ENCODE measurements at places on chromosomes 13 and 19.
A peak's percentile ranks its signal among the peaks of the same experiment; 100 is the strongest.

GRCh38 chr13:110024645-110024980, 238.2 kb upstream of the IRS2 start:
- DNase-seq = no peak

- no peak for DNase-seq
Measured at GRCh38 chr19:38665219-38665931, 17.9 kb downstream of the ACTN4 start.

DNA sequence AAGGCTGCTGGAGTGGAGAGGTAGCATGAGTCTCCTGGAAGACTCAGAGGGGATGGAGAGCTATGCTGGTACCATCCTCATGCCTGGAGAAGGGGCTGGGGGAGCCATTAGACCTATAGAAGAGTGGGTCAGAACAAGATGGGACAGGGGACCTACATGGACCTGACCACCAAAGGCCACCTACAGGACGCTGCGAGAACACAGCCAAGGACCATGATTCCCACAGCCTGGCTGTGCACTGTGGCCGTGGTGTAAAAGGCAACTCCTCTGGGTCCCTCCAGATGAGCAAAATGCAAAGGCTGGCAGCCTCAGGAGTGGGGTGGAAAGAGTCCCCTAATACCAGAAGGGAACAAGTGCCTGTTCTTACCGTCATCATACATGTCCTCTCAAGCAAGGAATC, 216.2 kb downstream of the SLC7A1 start:
- no peak for DNase-seq

DNA sequence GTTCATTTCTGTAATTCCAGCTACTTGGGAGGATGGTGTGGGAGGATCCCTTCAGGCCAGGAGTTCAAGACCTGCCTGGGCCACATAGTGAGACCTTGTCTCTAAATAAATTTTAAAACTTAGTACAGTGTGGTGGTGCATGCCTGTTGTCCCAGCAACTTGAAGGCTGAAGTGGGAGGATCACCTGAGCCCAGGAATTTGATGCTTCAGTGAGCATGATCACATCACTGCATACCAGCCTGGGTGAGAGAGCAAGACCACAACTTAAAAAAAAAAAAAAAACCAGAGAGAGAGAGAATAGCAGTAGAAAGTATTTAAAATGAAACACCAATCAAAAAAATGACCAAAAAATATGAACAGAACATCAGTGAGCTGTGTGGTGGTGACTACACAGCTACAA, 7.1 kb upstream of the ZNF823 start:
- DNase-seq = no peak

DNA sequence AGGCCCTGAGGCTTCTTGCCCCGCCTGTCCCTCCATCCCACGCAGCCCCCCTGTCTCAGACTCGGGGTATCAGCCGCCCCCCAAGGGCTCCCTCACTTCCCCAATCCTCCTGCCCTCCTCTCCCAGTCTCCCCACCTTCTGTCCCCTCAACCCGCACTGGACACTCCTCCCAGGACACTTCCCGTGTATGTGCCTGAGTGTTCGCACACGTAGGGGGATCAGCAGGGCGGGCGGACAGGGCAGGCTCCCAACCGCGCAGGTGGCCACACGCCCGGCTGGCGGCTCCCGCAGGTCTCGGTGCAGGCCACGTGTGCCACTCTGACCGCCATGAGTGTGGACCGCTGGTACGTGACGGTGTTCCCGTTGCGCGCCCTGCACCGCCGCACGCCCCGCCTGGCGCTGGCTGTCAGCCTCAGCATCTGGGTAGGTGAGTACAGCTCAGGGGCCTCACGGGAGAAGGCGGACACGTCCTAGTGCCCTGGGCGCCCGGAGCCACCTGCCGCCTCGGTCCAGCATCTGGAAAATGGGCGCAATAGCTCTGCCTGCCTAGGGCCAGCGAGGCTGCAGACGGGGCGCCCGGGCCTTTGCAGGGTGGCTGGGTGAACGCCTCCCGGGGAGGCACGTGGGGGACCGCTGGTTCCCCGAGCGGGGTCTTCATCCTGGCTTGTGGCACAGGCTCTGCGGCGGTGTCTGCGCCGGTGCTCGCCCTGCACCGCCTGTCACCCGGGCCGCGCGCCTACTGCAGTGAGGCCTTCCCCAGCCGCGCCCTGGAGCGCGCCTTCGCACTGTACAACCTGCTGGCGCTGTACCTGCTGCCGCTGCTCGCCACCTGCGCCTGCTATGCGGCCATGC, 2.3 kb downstream of the KISS1R start:
- DNase-seq = peak; percentile 43

- DNase-seq = no peak
Measured at GRCh38 chr19:8531470-8531869, 17.5 kb upstream of the ZNF414 start.

DNA sequence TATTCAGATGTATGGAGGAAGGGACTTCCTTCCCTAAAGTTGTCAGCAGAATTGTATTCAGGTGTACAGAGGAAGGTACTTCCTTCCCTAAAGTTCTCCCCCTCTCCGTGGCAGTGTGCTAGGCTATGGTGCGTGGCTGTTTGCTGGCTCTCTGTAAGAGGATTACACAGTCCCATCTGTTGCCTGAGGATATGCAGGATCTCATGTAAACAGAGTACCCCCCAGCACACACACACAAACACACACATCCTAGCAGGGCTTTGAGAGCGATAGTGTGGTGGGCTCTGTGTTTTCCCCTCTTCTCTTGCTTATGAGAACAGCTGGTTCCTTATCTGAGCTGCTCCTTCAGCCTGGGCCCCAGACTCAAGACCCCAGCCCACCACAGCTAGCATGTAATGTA, 10.3 kb downstream of the NEK5 start:
- DNase-seq = no peak

GRCh38 chr19:50705422-50706019, 14.1 kb downstream of the SHANK1 start:
- DNase-seq = peak; percentile 62

DNA sequence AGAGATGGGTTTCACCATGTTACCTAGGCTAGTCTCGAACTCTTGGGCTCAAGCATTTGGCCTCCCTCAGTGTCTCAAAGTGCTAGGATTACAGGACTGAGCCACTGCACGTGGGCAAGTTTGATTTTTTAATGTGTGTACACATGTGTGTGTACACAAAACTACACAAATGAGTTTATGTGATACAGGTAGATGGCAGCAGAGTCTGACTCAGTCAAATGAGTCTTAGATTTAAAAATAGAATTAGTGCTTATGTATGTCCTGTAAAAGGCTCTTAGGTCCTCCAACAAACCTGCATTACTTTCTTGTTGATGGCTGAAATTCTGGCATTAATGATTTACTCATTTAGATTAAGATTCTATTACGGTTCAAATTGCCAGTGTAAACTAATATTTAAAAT, 293.7 kb downstream of the PCDH17 start:
- DNase-seq = no peak

- no peak for DNase-seq
Measured at GRCh38 chr19:18179957-18180356, 6.3 kb downstream of the IFI30 start.

- DNase-seq = no peak
Measured at GRCh38 chr13:44432650-44433049, 59.0 kb downstream of the SERP2 start.

DNA sequence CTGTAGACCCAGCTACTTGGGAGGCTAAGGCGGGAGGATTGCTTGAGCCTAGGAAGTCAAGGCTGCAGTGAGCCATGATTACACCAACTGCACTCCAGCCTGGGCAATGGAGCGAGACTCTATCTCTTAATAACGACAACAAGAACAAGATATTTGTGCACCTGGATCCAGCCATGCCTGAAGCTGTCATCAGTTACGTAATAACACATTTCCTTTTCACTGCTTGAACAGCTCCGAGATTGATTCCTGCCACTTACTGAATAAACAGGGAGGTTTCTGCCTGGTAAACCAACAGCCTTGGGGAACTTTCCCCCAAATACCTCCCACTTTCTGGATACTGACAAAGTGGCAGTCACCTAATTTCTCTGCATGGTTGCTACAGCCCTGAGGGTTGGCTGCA, 5.4 kb downstream of the KANK2 start:
- no peak for DNase-seq

DNA sequence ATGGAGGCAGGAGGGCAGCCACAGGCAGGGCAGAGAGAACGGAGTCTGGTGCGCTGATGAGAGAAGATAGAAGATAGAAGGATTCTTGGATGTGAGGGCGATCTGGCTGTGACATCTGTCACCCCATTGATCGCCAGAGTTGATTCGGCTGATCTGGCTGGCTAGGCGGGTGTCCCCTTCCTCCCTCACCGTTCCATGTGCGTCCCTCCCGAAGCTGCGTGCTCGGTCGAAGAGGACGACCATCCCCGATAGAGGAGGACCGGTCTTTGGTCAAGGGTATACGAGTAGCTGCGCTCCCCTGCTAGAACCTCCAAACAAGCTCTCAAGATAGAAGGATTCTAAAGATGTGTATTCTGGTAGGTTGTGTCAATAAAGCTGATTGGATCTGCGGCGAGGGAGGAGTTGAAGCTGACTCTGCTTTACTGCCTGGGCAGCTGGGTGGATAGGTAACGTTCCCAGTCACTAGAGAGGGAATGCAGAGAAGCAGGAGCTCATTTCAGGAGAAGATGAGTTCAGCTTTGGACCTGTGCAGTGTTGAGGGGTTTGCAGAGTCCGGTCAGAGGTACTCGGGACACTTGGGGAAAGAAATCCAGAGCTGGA, 5.1 kb downstream of the UBAC2 start:
- DNase-seq = no peak

GRCh38 chr19:16418597-16418962, 53.2 kb downstream of the EPS15L1 start:
- no peak for DNase-seq

DNA sequence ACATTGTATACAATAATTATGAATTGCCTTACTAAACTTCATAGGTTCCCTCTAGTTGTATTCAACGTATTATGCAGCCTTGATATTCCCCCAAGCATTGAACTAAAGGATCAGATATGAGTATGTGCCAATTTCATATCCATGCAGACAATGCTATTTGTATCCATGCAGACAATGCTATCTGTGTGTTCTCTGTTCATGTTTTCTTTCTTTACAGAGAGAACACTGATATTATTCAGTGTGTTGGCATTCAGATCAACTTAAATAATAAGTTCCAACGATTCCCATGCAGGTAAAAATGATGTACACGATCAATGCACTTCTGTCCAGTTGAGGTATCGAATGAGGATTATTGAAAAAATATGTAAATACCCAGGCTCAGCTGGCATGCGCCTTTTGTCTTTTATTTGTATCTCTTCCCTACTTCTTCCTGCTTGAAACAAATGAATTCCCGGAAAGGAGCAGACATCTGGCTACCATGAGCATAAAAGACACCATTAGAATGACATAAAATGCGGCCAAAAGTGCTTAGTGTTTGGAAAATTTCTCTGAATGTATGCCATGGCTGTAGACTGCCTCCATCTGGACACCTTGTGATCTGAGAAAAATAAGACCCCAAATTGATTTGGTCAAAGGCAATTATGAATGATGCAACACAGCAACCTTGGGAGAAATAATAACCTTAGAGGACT, 731.5 kb downstream of the SLITRK1 start:
- DNase-seq = no peak

GRCh38 chr13:113581871-113582270, 2.7 kb upstream of the TFDP1 start:
- no peak for DNase-seq

- no peak for DNase-seq
Measured at GRCh38 chr13:98796798-98797197, 44.3 kb upstream of the SLC15A1 start.

DNA sequence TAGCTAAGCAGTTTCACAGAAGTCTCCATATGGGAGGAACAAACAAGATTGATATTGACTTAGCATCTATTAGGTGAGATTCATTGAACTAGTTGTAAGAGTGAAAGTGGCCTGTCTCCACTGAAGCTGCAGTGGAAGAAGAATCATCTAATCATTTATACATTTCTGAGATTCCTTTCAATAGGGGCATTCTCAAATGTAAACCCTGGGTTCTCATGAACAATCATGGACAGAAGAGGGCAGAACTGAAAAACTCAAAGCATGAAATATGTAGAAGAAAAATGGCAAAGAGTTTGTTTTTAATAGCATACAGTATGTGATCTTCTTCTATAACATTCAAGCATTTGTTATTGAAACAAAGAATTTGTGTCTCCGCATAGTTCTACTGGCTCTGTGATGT, 17.6 kb upstream of the POSTN start:
- no peak for DNase-seq

- DNase-seq = peak; percentile 92
Measured at GRCh38 chr19:55146078-55146704, 2.8 kb downstream of the TNNT1 start.

- no peak for DNase-seq
Measured at GRCh38 chr19:4326837-4327251, 11.8 kb downstream of the STAP2 start.

DNA sequence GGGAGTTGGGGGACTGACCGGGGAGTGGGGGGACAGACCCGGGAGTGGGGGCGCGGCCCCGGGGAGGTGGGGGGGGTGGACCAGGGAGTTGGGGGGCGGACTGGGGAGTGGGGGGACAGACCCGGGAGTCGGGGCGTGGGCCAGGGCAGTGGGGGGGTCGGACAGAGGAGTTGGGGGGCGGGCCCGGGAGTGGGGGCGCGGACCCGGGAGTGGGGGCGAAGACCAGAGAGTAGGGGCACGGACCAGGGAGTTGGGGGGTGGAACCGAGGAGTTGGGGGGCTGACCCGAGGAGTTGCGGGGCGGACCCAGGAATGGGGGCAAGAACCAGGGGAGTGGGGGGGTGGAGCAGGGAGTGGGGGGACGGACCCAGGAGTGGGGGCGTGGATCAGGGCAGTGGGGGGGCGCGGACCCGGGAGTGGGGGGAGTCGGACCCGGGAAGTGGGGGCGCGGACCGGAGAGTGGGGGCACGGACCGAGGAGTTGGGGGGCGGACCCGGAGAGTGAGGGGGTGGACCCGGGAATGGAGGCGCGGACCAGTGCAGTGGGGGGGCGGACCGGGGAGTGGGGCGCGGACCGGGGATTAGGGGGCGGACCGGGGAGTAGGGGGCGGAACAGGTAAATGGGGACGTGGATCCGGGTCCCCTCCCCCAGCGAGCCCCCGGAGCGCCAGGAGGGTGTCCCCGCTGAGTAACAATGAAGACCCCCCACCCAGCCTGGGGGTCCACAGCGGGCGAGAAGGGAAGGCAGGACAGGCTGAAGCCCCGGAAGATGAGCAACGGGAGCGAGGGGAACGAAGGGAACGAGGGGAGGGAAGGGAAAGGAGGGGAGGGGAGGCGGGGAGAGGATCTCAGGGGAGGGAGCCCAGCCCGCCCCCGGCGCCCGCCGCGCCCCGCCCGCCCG, 589 bp downstream of the R3HDM4 start:
- DNase-seq = no peak

GRCh38 chr13:100853434-100853833, 178.8 kb upstream of the TMTC4 start:
- DNase-seq = no peak

DNA sequence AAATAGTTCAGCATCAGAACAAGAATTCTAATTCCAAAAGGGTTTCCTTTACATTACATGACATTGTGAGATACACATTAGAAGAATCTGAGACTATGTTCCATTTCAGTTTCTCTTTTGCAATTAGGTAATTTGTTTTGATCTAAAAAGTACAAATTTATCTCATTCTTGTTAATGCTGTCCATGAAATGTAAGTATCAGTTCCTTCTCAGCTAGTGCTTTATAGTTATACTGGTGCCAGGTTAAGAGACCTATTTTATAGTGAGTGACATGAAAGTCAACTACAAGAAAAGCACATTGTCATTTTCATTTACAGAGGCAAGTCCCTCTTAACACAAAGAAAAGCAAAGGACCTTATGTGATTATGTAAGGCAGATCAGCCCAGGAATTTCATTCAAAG, 43.9 kb downstream of the RCBTB2 start:
- DNase-seq = no peak
